Aortic smooth muscle cell (primary cell): ENCODE measurements at places on chromosomes 7 and 10. TPM values are rescaled to one million over a fixed set of nuclear protein-coding genes. Genes with fewer than 3 reads are reported as not detected.

TMEM229A gene
- total RNA-seq, result 0.13 and 0.37 TPM in 2 replicates

PKD2L1 gene
- not detected in 2 replicates for total RNA-seq

CEP55 gene
- 32.0 and 48.1 TPM in 2 replicates for total RNA-seq

OR6B1 gene
- not detected in 2 replicates for total RNA-seq

CTTNBP2 gene
- total RNA-seq, result 1.5 and 1.9 TPM in 2 replicates

ATG9B gene
- 0.06 TPM in 1 of 2 replicates, not detected in the other for total RNA-seq

H2BK1 gene
- total RNA-seq, result not detected in 2 replicates

TBC1D12 gene
- 12.6 and 16.1 TPM in 2 replicates for total RNA-seq

SPDYE5 gene
- not detected in 2 replicates for total RNA-seq

DLD gene
- total RNA-seq, result 57.5 and 66.0 TPM in 2 replicates

BAZ1B gene
- total RNA-seq, result 61.3 and 70.0 TPM in 2 replicates

PNLIPRP1 gene
- total RNA-seq, result not detected in 2 replicates

NKX2-3 gene
- total RNA-seq, result not detected in 2 replicates

CCAR1 gene
- 25.9 and 26.2 TPM in 2 replicates for total RNA-seq

WDFY4 gene
- total RNA-seq, result under 0.01 and 0.26 TPM in 2 replicates

KIAA1217 gene
- total RNA-seq, result 1.6 and 5.2 TPM in 2 replicates

FAM237B gene
- not detected in 2 replicates for total RNA-seq

LRRC4 gene
- total RNA-seq, result 0.06 and 0.13 TPM in 2 replicates

CREM gene
- 52.2 and 89.3 TPM in 2 replicates for total RNA-seq

ADCYAP1R1 gene
- total RNA-seq, result under 0.01 and 0.13 TPM in 2 replicates

MYH16 gene
- total RNA-seq, result not detected in 2 replicates

CPXM2 gene
- 95.0 and 99.2 TPM in 2 replicates for total RNA-seq

MAT1A gene
- total RNA-seq, result not detected in 2 replicates
